ENCODE measurements at places on chromosomes 7 and 10.

- no peak for DNase-seq
These were observed 153.9 kb downstream of the BMPER start for GRCh38 chr7:34059136-34059828.

DNA sequence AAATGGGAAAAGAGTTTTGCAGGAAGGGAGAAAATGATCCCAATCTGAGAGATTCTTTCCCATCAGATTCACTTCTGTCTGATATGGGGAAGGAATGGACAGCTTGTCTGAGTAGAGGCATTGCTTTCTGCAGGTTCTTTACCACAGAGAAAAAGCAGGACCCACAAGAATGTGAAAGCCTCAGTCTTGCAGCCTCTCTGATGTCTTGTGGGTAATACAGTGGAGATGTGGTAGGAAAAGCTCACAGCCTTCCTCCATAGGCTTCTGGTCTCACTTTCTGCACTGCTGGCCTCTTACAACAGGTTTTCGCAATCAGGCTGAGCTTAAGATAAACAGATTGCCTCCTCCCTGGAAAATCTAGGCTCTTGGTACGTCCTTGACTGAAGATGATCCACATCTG is 551 bp downstream of the IFIT1 start:
- no peak for DNase-seq

DNA sequence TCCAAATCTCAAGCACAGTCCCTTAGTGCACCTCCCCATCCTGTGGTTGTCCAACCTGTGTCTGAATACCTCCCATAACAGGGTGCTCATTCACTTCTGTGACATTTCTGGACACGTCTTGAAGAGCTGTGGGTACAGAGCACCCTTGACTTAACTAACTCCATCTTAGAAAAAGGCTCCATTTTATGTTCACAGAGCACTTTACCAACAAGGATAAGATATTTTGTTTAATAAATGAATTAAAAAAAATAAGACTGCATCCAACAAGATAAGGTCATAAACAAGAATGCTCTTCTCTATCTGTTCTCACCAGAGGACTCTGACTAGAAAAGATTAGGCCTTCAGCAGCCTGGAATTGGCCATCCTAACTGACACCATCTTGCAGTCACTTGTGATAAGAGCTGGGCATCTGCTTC is 335.2 kb upstream of the ZNF32 start:
- no peak for DNase-seq

- no peak for DNase-seq
These were observed 206.5 kb downstream of the DNAJB6 start for GRCh38 chr7:157543276-157543675.

DNA sequence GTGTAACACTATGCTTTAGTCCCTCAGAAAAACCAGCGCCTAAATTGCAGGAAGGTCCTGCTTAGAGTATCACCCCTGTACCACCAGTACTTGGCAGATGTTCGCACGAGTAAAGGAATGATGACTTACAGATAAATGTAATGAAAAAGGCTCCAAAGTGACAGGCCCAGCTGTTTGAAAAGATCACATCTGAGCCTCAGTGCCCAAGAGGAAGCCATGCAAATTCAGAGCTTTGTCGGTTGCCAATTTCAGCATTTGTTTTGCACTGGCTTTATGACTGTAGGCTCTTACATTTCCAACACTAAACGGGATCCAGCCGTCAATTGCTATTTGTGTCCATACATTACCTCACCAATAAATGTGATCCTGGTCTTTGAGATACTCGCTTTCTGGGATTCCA is 60.6 kb upstream of the GAD2 start:
- no peak for DNase-seq

DNA sequence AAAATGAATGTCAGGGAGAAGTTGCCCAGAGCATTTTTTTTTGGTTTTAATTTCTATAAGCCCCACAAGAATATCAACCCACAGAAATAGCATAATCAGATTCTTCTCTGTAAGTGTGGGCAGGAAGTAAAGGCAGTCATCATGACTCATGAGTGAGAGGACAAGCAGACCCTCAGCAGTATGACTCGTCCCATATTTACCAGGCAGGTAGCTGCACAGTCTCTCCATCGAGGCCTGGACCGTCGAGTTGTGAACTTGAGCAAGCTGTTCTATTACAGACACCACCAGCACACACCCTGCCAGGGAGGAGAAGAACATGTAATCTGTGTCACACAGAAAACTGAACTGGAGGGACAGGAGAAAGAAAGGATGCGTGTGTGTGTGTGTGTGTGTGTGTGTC is 37.8 kb downstream of the AOAH start:
- peak; percentile 6 for DNase-seq

- DNase-seq: no peak
These were observed 102.0 kb upstream of the STEAP1B start for GRCh38 chr7:22601812-22602565.

GRCh38 chr7:18053177-18053928 is 25.7 kb upstream of the PRPS1L1 start:
- no peak for DNase-seq

- DNase-seq: no peak
These were observed 92.8 kb upstream of the FAM133B start for GRCh38 chr7:92682903-92683539.

GRCh38 chr7:113775401-113775800 is 143.4 kb downstream of the PPP1R3A start:
- DNase-seq: no peak

DNA sequence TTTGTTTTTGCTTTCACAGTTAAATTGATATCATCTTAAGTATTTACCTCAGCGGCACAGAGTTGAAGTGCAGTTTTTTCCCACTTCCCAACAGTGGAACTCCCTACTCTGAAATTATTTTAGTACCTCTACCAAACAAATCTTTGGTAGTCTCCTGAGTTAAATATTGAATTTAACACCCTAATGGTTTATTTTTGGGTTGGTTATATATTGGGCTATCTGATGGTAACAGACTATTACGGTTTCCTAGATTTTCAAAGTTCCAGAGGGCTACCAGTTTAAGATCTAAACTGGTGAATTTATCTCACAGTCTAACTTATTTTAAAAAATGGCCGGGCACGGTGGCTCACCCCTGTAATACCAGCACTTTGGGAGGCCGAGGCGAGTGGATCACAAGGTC is 1.3 kb downstream of the ZNF277 start:
- DNase-seq: no peak

DNA sequence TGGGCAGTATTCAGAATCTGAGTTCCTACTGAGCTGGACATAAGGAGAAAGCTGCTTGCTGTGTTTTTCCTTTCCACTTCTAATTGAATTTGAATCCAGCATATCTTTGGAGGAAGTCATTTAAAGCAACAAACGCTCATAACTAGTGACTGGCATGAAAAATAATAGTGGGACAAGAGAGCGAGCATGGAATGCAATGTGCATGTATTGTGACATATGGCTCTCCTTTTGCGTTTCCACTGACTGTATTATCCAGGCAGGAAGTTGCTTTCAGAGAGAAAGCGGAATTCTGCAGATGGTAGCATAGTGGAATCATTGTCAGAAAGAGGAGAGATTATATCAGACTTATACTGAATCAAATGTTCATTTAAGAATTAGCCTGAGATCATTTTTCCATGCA is 368.6 kb downstream of the REEP3 start:
- no peak for DNase-seq

GRCh38 chr7:137003086-137003485 is 134.6 kb downstream of the CHRM2 start:
- DNase-seq: no peak

GRCh38 chr7:6636741-6637543 is at the start of gene ZNF316:
ZNF316 (plus strand) TSS chr7:6637318; CDS start chr7:6642410, 5,092 bp downstream.
- peak; percentile 32 for DNase-seq

DNA sequence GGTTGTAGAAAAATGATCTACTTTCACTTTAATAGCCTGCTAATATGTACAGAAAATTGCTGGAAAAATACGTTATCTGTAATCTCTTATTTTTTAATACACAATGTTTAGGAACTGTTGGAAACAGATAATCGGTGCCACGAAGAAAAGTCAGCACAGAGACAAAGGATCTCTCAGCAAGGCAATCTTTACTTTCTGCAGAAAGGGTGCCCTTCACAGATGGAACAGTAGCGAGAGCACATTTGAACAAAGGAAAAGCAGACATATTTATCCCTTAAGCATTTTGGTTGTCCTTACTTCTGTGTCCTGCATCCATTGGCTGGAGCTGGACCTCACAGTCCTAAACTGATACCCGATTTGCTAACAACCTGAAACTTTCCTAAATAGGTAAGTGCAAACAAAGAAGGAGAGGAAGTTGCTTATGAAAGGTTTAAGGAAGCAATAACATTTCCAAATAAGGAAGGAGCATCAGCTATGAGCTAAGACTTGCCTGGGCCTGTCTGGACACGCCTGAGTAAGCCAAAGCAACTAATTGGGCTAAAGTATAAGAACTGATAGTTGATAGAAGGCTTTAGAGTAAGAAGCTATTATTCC is 640.0 kb downstream of the SH2D4B start:
- no peak for DNase-seq

GRCh38 chr10:3467052-3467951 is 294.7 kb upstream of the PITRM1 start:
- no peak for DNase-seq

DNA sequence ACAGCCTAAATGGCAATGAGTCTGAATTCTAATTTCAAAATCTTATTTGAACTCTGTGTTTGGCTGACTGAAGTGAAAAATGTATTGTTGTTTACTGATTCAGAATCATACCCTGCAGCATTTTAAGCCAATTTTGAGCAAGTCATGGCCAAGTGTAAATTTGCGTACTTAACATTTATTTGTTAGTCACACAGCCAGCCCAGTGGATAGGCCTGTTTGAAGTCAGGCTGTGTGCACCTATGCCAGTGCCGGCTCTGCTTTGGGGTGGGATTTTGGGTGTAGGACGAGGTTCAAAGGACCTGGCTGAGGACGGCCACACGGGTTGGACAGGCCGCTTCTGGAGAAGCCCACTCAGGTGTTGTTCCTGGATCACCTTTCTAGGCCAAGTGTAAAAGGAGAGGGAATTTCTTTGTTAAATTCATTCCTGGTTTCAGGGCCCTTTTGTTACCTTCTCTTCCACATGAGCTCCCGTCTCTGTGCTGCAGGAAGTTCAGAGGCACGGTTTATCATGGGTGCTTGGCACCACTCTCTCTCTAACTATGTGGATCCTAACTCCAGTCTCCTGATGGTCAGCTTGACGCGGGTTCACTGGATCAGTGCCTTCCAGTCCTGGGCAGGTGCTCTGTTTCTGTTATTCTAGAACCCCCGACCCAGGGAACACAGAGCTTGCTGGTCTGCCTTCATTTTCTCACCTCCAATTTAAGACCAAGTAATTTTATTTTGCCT is 84.7 kb downstream of the CCNY start:
- DNase-seq: no peak

- no peak for DNase-seq
These were observed 24.6 kb upstream of the KDM7A start for GRCh38 chr7:140201393-140201792.

- no peak for DNase-seq
These were observed 295.3 kb upstream of the KLF6 start for GRCh38 chr10:4080225-4080805.

DNA sequence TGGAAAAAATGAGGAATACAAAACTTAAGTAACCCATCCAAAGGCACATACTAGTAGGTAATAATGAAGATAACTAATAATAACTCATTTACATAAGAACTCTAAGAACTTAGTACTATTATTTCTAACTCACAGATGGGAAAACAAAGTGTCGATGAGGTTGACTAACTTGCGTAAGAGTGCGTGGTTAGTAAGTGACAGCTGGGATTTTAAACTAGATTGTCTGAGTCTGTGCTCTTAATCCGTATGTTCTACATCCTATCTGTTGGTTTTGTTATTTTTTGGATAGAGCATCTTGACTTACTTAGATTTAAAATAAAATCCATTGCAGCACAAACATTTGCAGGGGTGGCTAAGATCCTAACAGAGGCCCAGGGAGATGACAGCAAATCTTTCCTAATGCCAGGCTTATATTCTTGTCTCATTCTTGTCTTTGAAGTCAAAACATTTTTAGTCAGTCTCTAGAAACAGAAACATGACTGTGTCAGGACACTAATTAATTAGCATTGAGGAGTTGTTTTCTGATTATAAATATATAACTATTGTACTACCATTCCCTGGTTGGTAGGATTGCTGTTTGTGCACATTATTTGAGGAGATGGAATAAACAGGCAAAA is 11.7 kb downstream of the RPA3 start:
- DNase-seq: no peak

DNA sequence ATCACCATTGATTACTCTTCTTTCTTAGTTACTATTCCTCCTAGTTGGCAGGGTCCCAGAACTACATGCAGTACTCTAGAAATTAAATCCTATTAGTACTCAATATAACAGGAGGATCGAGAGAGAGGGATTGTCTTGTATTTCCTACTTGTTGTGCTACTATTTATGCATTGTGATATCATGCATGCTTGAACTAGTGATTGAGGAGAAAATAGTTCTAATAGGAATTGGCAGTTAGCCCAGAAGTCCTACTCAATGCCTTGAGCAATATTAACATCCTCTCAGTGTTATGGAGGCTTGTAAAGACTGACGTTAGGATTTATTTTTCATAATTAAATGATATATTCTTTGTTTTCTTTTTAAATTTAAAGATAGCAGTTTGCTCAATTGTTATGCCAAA is 67.4 kb downstream of the FOXP2 start:
- no peak for DNase-seq

- DNase-seq: no peak
These were observed 91.6 kb downstream of the WDR37 start for GRCh38 chr10:1147810-1148209.

GRCh38 chr7:148799893-148800555 is 84.1 kb downstream of the EZH2 start:
- no peak for DNase-seq

DNA sequence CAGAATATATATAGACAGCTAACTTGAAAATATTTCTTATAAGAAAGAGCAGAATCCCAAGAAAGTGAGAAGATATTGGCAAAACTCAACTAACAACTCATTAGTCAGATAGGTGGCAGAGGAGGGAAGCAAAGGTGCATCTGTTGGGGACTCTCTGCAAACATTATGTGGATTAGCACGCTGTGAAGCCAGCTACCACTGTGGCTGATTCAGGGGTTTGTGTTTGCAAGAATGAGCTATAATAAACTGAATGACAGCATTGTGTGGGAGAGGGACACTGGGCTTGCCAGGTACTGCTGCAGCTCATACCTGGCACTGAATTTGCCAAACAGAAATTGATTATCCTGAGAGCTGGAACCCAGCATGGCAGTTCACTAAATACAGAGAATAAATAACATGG is 170.3 kb upstream of the MINDY3 start:
- no peak for DNase-seq

- no peak for DNase-seq
These were observed 12.3 kb upstream of the IFT22 start for GRCh38 chr7:101333912-101334311.

GRCh38 chr10:119281581-119282071 is 74.3 kb downstream of the GRK5 start:
- no peak for DNase-seq

All from stimulated activated CD8-positive, alpha-beta memory T cell treated with anti-CD3 and anti-CD28 coated beads, Interleukin-7, amount 100 ng/mL, for 1 hour (primary cell).